Thyroid gland (tissue), 4 donors: ENCODE measurements at places on chromosomes 12 and 14. TPM values are rescaled to one million over a fixed set of nuclear protein-coding genes. Genes with fewer than 3 reads are reported as not detected.

DNA sequence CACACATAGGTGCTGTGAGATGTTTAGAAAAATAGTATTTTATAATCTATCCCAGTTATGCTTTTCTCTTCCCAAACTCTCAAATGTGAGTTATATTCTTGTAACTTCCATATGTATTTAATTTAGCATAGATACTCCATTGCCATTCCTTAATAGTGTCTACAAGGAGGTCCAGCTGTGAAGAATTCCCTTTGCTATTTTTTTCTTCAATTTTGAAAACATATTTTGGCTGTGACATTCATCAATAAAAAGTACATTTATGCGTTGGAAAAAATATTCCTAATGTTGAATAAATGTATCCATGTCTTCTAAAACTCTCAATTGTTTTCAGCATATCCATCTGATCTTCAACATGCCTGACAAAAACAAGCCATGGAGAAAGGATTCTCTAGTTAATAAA is 1402.0 kb upstream of the SEL1L start:
- no peak for DNase-seq

Gene TDRD9
- total RNA-seq: 48.7 TPM

Gene BDKRB2
- 3.2 TPM for total RNA-seq

- DNase-seq: no peak
Observed at GRCh38 chr14:70576891-70577290, 23.6 kb downstream of the MED6 start.

Gene OR8S1
- total RNA-seq: not detected
